NK-92 treated with Interleukin-12 subunit alpha and Interleukin-12 subunit beta, amount 100 ng/mL, for 24 hours (cell line): ENCODE measurements at places on chromosomes 7 and 10.

DNA sequence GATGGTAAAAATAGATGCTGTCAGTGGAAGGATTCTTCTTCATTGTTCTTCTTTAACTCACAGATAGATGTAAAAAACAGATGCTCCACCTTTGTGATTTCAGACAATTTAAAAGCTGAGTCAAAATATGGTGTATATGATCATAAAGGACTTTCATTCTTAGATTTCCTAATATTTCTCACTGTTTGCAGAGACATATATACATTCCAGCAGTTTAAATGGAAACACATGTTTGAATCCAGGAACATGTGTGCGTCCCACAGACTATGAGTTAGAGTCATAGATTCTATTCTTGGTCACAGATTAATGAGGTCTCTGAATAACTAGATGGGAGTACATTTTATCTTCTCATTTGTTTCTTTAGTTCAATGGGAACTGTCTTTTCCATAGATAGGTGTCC is 109.6 kb downstream of the BICC1 start:
- DNase-seq: no peak

DNA sequence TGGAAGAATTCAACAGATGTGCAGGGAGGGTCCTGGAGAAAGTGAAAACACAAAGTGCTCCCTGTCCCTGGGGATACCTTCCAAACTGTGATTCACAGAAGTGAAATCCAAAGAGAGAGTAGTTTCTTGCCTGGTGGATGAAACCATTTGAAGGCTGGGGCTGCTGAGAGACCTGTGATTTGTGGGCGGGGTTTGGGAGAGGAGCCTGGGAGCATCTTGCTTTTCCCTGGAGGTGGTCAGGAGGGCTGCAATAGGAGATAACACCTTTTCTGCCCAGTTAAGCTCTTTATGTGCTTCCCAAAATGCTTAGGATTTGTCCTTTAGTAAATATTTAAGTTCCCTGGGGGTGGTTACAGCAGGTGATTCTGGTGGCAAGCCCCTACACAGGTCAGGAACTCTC is 105.3 kb upstream of the TPK1 start:
- no peak for DNase-seq

- no peak for DNase-seq
Observed at GRCh38 chr7:158732494-158733219, 28.1 kb upstream of the NCAPG2 start.

DNA sequence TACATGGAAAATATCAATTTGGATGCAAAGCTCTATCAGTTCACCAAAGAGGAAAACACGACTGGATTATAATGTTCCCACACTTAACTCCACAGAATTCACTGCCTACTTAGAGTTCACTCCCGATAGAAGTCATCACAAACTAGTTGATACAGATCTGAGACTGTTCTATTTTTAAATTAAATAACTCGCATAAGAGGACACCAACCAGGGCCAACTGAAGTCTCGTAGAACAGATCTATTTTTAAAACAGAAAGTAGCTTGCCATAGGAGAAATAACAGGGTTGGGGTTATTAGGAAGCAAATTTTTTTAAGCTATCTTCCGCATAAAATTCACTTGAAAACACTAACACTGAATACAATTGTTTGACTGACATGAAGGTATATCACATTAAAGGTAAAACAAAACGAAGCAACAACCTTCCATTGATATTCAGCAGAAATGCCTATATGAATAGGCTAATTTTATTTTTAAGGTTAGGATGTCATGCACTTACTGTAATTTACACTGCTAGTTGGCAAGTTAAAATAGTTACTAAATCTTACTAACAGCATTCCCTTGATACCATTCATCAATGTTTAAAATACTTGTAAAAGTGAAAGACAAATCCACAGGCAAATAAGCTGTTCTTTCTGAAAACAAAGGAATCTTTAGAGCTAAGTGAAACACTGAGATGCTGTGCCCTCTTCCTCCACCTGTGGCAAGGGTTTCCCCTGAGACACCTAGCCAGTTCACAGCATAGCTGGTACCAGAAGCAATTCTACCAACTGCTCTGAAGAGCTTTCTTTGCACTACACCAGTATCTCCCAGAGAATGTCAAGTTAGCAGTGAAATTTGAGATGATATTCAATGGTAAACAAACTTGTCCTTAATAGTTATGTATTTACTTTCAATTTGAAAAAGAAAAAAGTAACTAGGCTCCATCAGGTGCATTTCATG is 186.7 kb upstream of the ANK3 start:
- no peak for DNase-seq

- DNase-seq: no peak
Observed at GRCh38 chr7:16609842-16610450, 35.6 kb downstream of the ANKMY2 start.
